ENCODE measurements at places on chromosomes 5 and 9.

GRCh38 chr5:158979749-158980521, 119.8 kb downstream of the EBF1 start:
- no peak for DNase-seq

DNA sequence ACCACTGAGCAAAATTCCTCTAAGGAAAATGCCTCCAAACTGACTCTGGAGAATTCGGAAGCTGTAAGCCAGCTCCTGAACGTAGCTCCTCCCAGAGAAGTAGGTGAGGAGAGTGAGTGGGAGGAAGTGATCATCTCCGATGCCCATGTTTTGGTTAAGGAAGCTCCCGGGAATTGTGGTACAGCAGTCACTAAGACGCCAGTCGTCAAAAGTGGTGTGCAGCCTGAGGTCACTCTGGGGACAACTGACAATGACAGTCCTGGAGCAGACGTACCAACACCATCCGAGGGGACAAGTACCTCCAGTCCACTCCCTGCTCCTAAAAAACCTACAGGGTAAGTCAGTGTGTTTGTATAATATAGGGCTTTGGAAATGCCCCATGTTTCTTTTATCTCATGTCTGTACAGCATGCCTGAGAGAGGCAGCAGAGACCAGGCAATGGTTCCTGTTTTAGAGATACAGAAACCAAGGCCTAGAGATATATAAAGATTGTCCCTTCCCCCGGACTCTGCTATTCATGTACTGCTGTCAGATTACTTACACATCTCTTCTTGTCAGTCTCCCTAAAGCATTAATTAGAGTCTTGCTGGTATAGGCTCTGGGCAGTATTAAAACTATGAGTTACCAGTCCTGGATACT, 23.9 kb downstream of the HMGXB3 start:
- DNase-seq = no peak

DNA sequence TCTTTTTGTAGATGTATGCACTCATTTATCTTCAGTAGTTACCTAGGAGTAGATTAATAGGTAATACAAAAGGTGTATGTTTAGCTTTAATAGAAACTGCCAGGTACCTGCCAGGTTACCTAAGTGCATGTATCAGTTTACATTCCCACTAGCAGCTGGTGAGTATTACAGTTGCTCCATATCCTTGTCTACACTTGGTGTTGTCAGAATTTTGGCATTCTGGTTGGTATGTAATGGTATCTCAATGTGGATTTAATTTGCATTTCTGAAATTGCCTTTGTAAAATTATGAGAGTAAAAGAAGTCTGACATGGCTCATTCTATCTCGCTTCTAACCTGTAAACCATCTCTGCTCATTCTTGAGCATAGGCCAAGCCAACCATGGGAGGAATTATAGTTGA, 38.3 kb upstream of the SIL1 start:
- DNase-seq = no peak

- no peak for DNase-seq
These were observed 5.2 kb downstream of the LRRC26 start for GRCh38 chr9:137164370-137165249.

- no peak for DNase-seq
These were observed 10.8 kb downstream of the CDC37L1 start for GRCh38 chr9:4690144-4690543.
